ENCODE measurements at places on chromosomes 2 and 18.

GRCh38 chr2:206456078-206456754 lies 12.9 kb downstream of the ADAM23 start:
- DNase-seq: no peak

- no peak for DNase-seq
Observed at GRCh38 chr2:240300840-240301239, 134.6 kb upstream of the GPC1 start.

DNA sequence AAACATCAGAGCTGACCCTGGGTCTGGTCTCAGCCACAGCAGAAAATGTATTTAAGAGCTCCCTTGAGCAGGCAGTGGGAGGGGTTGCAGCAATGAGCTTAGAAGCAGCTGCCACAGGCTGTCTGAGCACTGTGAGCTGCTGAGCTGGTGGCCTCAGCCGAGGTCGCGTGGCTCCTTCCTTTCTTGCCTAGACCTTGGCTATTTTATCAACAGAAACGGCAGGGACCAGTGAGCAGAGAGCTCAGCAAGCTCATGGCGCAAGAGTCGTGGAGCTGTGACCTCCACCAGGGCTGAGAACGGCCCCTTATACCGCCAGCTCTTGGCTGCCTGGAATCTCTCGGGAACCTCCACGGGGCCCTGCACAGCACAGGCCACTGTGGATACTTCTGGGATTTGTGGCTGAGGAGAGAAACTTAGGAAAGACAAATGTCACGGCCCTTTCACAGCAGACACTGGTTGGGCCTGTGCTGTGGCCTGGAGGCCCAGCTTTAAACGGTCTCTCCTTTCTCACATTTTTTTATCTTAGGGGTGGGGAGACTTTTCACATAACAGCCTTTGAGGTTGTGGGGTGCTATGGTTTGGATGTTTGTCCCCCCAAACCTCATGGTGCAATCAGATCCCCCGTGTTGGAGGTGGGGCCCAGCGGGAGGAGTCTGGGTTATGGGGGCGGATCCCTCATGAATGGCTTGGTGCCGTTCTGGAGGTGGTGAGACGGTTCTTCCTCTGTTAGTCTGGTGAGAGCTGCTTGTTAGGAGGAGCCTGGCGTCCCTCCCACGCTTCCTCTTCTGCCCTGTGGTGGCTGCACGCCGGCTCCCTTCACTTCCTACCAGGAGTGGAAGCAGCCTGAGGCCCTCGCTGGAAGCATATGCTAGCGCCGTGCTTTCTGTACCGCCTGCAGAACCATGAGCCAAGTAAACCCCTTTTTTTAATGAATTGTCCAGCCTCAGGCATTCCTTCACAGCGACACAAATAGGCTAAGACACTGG lies 1.7 kb downstream of the ALLC start:
- DNase-seq: no peak

- DNase-seq: no peak
Observed at GRCh38 chr2:61726456-61727209, 127.2 kb downstream of the FAM161A start.

GRCh38 chr2:6879011-6879410 lies 1.4 kb downstream of the RSAD2 start:
- no peak for DNase-seq

GRCh38 chr2:168136392-168136977 lies 110.9 kb downstream of the STK39 start:
- DNase-seq: no peak

DNA sequence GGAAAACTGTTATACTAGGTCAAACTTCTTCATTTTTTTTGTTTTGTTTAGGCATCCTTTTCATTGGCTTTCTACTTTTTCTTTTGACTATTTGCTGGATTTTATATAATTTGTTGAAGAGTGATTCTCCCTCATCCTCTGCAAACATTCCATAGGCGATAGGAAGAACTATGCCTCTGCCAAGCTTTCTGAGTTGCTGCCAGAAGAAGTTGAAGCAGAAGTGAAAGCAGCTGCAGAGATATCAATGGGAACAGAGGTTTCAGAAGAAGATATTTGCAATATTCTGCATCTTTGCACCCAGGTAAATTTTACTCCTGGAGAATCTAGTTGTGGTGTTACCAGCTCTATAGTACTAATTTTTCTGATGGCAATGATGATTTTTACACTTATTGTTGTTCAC lies 25.4 kb downstream of the NOP58 start:
- no peak for DNase-seq

DNA sequence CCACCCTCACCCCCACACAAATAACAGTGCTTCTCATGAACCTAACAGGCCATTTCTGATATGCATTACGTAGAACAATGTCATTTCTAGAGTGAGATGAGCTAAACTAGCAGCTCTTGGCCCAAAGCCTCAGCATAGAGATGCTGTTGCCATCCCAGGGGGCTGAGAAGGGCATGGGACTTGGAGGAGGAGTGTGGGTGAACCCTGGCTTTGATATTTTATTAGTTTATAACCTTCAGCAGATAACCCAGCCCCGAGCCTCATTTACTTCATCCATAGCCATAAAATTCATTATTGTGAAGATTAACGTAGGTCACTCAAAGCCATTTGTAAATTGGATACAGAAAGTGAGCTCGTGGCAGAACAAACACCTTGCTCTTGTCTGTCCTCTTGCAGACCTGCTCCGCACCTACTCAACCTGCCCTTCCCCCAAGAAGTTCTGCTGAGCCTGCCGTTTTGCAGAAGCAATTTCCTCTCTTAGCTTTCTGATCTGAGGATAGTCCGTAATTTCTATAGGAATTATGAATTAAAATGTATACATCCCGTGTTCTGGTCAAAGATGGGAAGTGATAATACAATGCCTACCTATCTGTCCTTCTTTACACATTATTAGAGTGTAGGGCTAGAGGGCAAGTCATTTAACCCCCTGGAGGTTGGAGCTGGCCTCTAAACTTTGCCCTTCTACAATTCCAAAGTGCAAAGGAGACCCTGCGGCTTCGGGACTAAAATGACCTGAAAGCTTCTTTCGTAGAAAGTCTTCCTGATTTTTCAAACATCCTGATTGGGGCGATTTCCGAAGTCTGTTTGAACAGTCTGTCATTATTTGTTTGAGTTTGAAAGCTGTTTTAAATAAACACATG lies 187.4 kb downstream of the BCL2 start:
- DNase-seq: no peak

- no peak for DNase-seq
Observed at GRCh38 chr2:149009576-149010461, 28.7 kb upstream of the LYPD6B start.

DNA sequence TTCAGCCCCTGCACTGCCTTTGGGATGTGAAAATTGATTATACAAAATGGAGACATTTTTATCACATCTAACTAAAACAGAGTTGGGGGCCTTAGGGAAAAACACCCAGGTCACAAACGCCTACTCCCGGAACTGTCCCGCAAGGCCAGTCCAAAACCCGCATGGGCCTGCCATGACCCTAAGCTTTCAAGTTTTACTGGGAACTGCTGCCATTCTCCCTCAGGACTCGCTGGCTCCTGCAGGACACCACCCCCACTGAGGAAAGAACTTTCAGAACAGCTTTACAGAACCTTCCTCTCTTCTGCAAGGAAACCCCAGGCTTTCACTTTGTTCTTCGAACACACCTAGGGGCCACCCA lies 320.4 kb upstream of the HS6ST1 start:
- DNase-seq: no peak

DNA sequence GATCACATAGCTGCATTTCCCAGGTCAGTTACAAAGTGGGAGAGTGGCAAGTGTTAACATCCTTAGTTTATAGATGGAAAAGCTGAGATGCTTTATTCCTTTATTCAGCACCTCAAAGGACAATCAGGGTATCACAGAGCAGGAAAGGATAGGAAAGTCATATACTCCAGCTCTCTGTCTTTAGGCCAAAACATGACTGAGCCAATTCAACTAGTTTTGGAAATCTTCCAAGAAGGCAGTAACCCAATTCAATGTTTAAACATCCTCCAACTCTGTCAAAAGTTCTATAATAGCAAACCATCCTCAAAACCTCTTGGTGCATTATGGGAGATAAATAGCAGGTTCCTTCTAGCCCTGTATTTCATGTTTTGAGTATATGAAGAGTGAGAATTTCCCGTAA lies 25.2 kb downstream of the CASP8 start:
- DNase-seq: no peak

DNA sequence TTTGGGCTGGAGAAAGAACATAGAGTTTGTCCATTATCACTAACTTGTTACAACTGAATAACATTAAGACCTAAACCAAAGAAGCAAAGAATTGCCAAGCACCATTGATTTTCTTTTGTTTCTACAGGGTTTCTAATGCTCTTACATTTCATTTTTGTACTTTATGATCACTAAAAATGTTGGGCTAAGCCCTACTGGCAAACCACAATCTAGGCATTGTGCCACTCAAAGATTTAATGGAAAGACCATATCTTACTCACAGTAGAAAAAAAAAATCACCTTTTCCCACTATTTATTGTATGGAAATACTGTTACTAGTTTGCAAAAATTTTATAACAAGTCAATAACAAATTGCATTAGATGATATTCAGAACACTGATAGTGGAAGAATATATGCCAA lies 447.4 kb upstream of the PKDCC start:
- DNase-seq: no peak

- no peak for DNase-seq
Observed at GRCh38 chr2:127859712-127860085, 1.7 kb upstream of the POLR2D start.

DNA sequence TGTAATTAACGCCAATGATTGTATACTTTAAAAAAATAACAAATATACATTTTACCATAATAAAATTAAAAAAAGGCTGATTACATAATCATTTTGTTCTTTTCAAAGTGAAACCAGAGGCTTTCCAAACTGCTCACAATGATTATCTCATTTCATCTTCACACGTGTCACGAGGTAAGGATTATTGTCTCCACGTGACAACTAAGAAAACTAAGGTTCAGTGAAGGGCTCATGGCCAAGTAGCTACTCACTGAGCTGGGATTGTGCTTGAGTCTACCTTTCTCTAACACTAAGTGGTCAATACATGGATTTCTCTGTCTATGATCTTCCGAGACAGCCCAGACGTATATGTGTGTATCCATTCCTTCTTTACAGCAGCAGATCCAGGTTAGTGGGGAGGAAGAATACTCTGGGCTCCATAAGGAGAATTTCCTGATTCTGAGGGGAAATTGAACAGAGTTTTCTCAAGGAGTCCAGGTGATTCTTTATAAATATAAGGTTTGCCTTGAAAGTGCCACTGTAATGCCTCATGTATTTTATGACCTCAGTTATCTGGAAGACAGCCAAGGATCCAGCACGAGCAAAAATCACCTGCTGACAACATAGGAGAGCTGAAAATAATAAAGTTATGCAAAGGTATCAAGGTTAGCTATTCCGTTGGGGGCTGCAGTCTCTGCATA lies 25.6 kb upstream of the ACSL3 start:
- DNase-seq: no peak

- no peak for DNase-seq
Observed at GRCh38 chr2:9627310-9627709, 3.5 kb downstream of the YWHAQ start.

- no peak for DNase-seq
Observed at GRCh38 chr18:54777118-54777791, 51.0 kb upstream of the RAB27B start.

- no peak for DNase-seq
Observed at GRCh38 chr2:64640153-64641044, 13.3 kb downstream of the SERTAD2 start.

GRCh38 chr2:205655779-205656456 lies 26.4 kb upstream of the NRP2 start:
- DNase-seq: no peak

DNA sequence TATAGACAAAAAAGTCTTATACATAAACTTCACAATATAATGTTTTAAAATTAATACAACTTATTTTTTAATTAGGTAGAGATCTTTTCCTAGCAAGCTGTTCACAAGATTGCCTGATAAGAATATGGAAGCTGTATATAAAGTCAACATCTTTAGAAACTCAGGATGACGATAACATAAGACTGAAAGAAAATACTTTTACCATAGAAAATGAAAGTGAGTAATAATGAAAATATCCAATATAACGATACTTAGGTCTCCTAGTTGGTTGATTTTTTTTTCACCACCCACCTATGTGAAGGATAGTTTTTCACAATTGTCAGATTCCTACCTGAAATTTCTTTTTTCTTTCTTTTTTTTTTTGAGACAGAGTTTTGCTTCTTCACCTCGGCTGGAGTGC lies 13.1 kb downstream of the ELP2 start:
- no peak for DNase-seq

DNA sequence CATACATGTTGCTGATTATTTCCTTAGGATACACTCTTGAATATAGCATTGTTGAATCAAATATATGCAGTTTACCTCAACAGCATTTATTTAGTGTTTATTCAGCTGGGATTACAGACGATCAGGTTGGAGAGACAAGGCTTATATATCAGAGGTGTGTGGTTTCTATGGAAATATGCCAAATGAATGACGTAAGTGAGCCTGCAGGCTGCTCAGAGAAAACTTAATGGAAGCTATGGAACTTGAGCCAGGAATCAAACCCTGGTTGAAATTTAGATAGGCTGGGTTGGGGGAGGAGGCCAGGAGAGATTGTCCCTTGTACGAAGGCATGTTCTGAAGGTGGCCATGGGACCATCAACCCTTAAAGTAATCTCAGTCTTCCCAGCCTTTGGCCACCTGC lies 79.5 kb downstream of the INPP4A start:
- DNase-seq: no peak

GRCh38 chr18:61502472-61502871 lies 169.2 kb downstream of the CDH20 start:
- DNase-seq: no peak

DNA sequence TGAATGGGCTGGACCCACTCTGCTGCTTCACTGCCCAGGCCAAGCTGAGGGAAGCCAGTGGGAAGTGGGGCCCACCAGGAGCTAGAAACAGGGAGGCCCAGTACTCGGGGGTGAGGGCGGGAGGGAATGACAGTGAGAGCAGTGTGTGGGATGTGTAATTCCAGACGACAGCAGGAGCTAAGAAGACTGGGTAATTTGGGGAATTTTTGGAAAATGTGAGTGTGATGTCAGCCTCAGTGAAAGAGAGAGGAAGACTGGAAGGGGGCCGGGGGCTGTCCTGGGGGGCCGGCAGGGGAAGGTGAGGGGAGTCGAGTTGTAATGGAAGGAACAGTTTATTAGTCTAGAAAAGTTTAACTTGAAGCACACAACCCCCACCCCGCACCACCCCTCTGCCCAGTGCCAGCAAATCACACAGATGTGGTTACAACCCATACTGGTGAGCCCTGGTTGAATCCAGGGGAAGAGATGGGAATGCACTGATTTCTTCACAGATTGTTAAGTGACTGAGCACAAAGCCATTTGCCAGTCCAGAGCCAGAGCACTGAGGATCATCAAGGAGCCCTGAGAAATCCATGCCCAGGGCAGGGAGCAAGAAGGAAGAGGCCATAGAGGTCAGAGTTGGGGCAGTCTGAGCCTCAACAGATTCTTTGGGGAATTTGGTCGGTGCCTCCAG lies 76.7 kb upstream of the PKDCC start:
- DNase-seq: no peak

All from activated naive CD8-positive, alpha-beta T cell treated with anti-CD3 and anti-CD28 coated beads, Interleukin-2, amount 50 U/mL, for 16 hours (primary cell).